ENCODE measurements at places on chromosomes 6 and 20.

GRCh38 chr6:11179419-11180202, 52.9 kb downstream of the NEDD9 start:
- no peak for DNase-seq

GRCh38 chr20:23347791-23348190, 2.8 kb upstream of the NXT1 start:
- no peak for DNase-seq

GRCh38 chr20:5910186-5910585, 40.1 kb downstream of the TRMT6 start:
- DNase-seq, result no peak

GRCh38 chr6:35795453-35796071, 1.6 kb downstream of the CLPS start:
- DNase-seq, result no peak

DNA sequence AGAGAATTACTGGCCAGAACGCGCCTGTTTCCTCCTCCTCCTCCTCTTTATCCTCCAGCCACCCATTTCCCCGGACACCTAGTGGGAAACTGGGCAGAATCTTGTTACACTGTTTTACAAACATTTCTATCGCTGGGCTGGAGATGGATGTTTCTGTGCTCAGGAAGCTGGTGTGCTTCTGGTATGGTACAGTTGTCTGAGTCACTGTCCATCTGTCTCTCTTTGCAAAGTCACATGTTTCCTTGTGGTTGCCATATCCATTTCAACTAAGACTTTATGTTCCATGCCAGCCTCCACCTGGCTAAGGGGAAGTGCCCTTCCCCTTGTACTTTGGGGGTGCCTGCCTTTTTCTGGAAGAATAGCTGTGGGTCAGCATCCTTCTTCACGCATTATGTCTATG, 52.9 kb upstream of the SLC22A16 start:
- DNase-seq, result no peak

GRCh38 chr20:17824676-17825251, 125.0 kb downstream of the BANF2 start:
- DNase-seq, result no peak

GRCh38 chr20:24066076-24066700, 77.6 kb upstream of the GGTLC1 start:
- no peak for DNase-seq

DNA sequence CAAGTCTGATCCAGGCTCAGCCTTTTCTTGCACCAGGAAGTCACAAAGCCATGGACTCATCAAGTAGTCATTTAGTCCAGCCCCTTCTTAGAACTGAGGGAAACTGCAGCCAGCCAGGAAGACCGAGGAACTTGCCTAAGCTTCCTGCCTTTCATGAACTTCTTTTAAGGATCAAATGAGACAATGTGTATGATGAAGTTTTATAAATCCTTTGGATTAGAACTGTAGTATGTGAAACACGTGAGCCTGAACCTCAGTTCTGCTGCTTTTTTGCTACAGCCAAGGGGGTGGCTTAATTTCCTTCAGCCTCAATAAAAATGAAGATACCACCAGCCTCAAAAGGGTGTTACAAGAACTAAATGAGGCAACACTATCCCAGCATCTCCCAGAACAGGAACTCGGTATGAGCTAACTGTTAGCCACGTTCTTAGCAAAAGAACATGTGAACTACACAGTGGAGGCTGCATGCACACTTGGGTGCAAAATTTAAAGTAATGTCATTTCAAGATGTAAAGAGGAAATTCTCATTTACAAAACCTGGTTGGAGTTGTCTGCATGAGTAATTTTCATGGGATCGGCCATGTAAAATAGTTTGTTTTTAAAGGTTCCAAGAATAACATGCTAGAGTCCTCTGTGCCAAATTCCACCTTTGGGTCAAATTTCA, 76.0 kb upstream of the TBC1D7 start:
- DNase-seq, result no peak

DNA sequence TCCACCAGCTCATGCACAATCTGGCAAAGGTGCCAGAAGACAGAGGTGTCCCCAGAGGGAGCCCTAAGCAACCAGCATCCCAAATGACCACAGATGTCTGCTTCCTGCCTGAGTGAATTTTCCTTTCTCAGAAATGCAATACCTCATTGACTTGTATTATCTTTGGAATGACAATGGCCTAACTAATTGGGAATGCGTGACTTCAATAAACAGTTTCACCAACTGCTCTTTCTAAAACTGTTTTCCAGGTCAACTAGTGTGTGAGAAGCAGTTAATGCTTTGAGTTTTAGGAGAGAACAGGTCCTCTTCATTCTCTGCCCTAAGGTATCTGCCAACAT, 108.9 kb upstream of the SNX9 start:
- no peak for DNase-seq

GRCh38 chr6:152636609-152637295, 410 bp downstream of the SYNE1 start:
- no peak for DNase-seq

- no peak for DNase-seq
Observed at GRCh38 chr6:159700970-159701369, 7.9 kb upstream of the SOD2 start.

- no peak for DNase-seq
Observed at GRCh38 chr6:110255211-110255750, 75.1 kb downstream of the CDC40 start.

DNA sequence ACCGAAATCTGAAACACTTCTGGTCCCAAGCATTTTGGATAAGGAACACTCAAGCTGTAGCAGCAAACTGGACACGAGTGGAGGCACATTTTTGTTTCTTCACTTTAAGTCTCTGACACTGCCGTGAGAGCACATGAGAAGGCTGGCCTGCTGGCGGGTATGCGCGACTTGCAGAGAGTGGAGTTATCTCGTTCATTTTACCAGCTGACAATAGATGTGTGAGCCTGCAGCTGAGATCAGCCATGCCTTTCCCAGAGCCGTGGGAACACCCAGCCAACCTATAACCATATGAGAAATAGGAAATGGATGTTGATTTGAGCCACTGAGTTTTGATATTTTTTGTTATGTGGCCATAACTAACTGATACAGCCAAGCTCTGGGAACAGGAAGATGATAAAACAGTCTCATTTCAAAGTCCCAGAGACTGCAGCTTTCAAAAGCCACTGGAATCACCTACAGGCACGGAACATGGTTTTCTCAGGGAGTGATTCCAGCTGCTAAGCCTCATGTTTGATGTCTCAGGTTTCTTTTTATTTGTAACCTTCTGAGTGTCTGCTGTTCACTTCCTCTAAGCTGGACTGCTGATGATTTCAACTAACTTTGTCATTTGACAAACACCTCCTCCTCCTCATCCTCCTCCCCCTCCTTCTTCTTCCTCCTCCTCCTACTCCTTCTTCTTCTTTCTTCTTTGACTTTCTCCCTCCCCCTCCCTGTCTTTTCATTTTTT, 28.6 kb upstream of the LAMP5 start:
- no peak for DNase-seq

DNA sequence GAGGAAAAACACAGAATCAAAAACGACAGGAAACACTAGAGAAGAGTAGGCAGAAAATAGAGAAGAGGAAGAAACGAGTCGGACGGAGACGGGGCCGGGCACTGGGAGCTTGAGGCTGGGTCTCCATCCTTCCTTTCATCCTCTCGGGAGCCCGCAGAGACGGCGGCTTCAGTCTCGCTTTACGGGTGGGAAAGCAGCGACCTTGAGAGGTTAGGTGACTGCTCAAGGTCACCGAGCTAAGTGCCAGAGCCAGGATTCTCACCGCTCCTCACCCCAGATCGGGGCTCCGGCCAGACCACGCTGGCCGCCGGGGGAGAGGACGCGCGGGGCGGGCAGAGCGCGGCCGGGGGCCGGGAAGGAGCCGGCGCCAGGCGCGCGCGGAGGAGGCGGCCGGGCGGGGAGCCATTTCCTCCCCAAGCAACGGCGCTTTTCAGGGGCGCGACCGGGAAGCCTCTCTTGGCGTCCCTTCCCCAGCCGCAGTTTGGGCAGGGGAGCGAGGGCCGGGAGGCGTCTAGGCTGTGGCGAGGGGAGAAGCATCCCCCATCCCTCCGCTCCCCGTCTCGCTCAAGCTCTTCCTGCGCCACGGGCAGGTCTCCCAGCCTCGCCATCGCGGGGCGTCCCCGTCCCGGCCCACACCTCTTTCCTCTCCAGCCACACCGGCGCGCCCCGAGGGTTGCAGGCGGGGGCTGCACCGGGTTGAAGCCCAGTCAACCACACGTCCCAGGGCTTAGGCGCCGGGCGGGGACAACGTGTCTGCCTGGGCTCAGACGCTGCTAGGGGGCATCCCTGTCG, 24.1 kb upstream of the MAP3K7 start:
- no peak for DNase-seq

- DNase-seq, result no peak
Observed at GRCh38 chr6:41466437-41466990, 79.7 kb upstream of the FOXP4 start.

DNA sequence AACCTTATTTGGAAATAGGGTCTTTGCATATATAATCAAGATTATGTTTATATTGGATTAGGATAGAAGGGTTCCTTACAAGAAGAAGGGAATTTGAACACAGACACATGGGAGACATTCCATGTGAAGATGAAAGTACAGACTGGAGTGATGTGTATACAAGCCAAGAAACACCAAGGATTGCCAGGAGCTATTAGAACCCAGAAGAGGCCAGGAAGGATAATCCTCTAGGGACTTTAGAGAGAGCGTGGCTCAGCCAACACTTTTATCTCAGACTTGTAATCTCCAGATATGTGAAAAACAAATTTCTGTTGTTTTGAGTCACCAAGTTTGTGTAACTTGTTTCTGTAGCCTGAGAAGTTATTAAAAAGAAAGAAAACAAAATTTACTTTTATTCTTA, 1173.9 kb upstream of the CITED2 start:
- no peak for DNase-seq

DNA sequence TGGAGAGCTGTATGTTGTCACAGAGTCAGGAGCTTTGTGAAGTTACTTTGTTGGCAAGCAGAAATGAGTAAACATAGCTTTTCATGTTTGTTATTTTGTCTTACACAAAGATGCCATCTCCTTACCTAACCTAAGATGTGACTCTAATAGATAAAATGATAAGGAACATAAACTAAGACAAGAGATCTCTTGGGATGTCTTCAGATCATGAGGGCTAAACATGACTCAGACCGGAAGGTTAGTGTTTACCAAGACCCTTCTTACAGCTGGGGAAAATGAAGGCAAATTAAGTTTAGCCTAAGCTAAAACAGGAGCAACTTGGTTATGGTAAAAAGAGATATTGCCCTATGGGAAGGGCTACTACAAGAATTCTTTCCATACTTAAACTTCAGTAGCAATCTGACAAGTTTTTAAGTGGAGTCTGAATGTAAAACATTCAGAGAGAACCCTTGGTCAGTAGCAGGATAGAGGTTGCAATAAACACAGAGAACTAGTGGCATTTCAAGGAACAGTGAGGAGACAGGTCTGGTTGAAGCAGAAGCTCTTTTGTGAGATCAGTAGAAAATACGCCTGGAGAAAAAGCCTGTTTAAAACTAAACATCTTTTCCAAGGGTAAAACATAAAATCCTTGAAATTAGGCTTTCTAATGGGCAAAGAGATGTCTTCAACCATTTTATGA, 29.9 kb downstream of the SGK1 start:
- DNase-seq, result no peak

GRCh38 chr6:154319231-154319858, 37.3 kb downstream of the IPCEF1 start:
- no peak for DNase-seq

- no peak for DNase-seq
Observed at GRCh38 chr6:3610921-3611320, 140.6 kb downstream of the PXDC1 start.

All from stimulated activated CD8-positive, alpha-beta memory T cell treated with anti-CD3 and anti-CD28 coated beads, Interleukin-4, amount 100 ng/mL, for 1 hour (primary cell).